ENCODE measurements at places on chromosomes 2 and 18. TPM values are rescaled to one million over a fixed set of nuclear protein-coding genes. Genes with fewer than 3 reads are reported as not detected.

The PARD3B gene
- 24.6 TPM for total RNA-seq

The TRMT61B gene
- 10.0 TPM for total RNA-seq

DNA sequence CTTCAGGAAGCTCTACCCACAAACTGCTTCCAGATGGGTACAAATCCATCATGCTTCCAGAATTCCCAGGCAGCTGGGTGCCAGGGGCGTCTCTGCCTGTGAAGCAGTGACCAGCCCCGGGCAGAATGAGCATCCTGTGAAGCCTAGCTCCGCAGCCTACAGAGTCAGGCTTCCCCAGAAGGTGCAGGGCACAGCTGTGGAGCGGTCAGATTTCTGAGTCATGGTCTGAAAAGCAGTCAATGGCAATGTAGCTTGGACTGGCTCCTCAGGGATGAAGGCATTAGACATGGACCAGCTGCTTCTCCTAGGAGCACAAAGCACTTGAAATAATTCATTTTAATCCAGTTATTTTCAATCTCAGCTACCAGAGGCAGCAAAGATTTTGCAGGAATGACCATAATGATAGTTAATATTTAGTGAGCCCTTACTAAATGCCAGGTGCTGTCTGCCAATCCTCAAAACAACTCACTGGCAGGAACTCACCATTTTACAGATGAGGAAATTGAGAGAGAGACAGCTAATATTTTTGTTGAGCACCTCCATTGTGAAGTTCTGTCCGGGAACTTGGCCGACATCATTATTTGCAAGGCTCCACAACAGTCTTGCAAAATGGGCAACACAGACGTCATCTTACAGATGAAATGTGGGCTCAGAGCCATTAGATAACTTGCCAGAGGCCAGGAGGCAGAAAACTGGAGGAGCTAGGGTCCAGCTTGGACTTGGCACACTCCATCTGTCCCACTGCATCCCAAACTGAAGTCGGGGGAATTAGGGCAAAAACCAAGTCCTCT is 31.7 kb downstream of the ACMSD start:
- DNase-seq: no peak
- no peak overlapping the region for H3K27ac ChIP-seq

- H3K27ac ChIP-seq: no peak overlapping the region
- DNase-seq: no peak
- H3K27me3 ChIP-seq: no peaks in the 10 kb centered on the region
- H3K4me3 ChIP-seq: no peak overlapping the region
- H3K36me3 ChIP-seq: no peaks in the 10 kb centered on the region
These were observed 22.7 kb upstream of the GULP1 start for GRCh38 chr2:188269004-188269403.

DNA sequence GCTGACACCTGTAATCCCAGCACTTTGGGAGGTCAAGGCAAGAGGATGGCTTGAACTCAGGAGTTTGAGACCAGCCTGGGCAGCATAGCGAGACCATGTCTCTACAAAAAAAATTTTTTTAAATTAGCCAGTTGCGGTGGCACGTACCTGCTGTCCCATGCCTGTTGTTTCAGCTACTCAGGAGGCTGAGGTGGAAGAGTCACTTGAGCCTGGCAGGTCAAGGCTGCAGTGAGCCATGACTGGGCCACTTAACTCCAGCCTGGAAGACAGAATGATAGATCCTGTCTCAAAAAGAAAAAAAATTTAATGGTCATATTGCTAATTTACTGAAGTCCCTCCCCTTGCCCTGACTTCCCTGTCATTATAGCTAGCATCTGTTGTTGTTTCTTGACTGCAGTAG is 112.6 kb downstream of the ARHGAP28 start:
- H3K4me1 ChIP-seq: no peaks in the 10 kb centered on the region
- DNase-seq: no peak
- H3K4me3 ChIP-seq: no peak overlapping the region
- no peaks in the 10 kb centered on the region for H3K36me3 ChIP-seq
- no peaks in the 10 kb centered on the region for H3K27me3 ChIP-seq

GRCh38 chr2:20333738-20334137 is 16.9 kb downstream of the PUM2 start:
- H3K36me3 ChIP-seq: no peaks in the 10 kb centered on the region
- no peaks in the 10 kb centered on the region for H3K27me3 ChIP-seq
- no peak for DNase-seq
- no peak overlapping the region for H3K27ac ChIP-seq
- peaks cover 13% of the 10 kb centered on the region for H3K4me1 ChIP-seq

The NEB gene
- total RNA-seq: 1.3 TPM

- no peak overlapping the region for H3K4me3 ChIP-seq
- peaks cover 3% of the 10 kb centered on the region for H3K36me3 ChIP-seq
- no peak overlapping the region for H3K27ac ChIP-seq
- no peaks in the 10 kb centered on the region for H3K27me3 ChIP-seq
- DNase-seq: no peak
- no peaks in the 10 kb centered on the region for H3K4me1 ChIP-seq
These were observed 21.9 kb downstream of the ELMOD3 start for GRCh38 chr2:85376291-85377065.

GRCh38 chr2:85785871-85786270 is 32.1 kb downstream of the ATOH8 start:
- DNase-seq: no peak
- H3K27ac ChIP-seq: no peak overlapping the region
- H3K4me1 ChIP-seq: peaks cover 29% of the 10 kb centered on the region
- no peaks in the 10 kb centered on the region for H3K27me3 ChIP-seq

The LBX2 gene
- total RNA-seq: 1.6 TPM

The NEU2 gene
- not detected for total RNA-seq

GRCh38 chr2:70240599-70240998 is 7.8 kb downstream of the TIA1 start:
- DNase-seq: no peak
- peaks cover 16% of the 10 kb centered on the region for H3K4me1 ChIP-seq
- no peaks in the 10 kb centered on the region for H3K27me3 ChIP-seq
- H3K4me3 ChIP-seq: no peak overlapping the region
- no peaks in the 10 kb centered on the region for H3K36me3 ChIP-seq

The FBXO36 gene
- 2.0 TPM for total RNA-seq

- peaks cover 19% of the 10 kb centered on the region for H3K27me3 ChIP-seq
- no peak overlapping the region for H3K4me3 ChIP-seq
- DNase-seq: no peak
- H3K27ac ChIP-seq: no peak overlapping the region
- peaks cover 8% of the 10 kb centered on the region for H3K4me1 ChIP-seq
These were observed 8.4 kb upstream of the KCNG2 start for GRCh38 chr18:79789091-79789891.

The PDCL3 gene
- 19.5 TPM for total RNA-seq

The GAREM2 gene
- total RNA-seq: 2.4 TPM

- no peaks in the 10 kb centered on the region for H3K36me3 ChIP-seq
- no peak for DNase-seq
- H3K27me3 ChIP-seq: no peaks in the 10 kb centered on the region
- no peak overlapping the region for H3K27ac ChIP-seq
- no peaks in the 10 kb centered on the region for H3K4me1 ChIP-seq
These were observed 213.0 kb upstream of the RAB6C start for GRCh38 chr2:129766374-129766993.

- no peaks in the 10 kb centered on the region for H3K4me1 ChIP-seq
- no peak for DNase-seq
- no peak overlapping the region for H3K4me3 ChIP-seq
These were observed 80.4 kb downstream of the MC4R start for GRCh38 chr18:60292186-60292585.

The CLHC1 gene
- 9.7 TPM for total RNA-seq

The CRYGD gene
- total RNA-seq: not detected

DNA sequence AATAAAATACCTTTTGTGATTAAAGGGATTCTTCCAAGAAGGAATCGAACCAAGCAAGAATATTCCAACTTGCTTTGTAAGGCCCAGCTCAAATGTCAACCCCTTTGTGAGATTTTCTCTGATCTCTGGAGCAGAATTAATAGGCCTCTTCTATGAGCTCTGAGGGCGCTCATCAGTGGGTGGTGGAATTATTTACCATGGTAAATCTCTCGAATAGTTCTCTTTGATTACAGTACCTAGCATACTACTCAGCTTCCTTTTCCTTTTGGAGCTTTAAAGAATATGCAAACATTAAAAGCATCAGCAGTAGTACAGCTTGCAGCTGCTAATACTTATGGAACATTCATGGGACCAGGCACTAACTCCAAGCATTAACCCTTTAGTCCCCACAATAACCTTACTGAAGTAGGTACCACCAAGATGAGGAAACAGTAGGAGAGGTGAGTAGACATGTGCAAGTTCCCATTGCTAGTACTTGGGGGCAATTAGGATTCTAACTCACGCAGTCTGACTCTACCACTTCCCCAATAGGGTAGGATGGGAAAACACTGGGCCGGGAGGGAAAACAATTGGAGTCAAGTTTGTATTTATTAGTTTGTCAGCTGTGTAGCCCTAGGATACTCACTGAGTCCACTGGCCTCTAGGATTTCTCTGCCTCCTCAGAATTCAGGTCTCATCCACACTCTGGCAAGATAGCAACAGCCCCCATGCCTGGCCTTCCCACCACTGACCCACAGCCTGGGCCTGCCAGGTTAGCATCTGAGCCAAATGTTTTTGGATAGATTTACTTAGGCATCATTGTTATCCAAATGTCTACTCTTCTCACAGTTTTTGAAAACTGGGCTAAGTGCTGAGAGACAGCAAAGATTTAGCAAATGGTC is 21.7 kb downstream of the ADD2 start:
- no peak overlapping the region for H3K4me3 ChIP-seq
- H3K36me3 ChIP-seq: no peaks in the 10 kb centered on the region
- no peak for DNase-seq
- H3K27ac ChIP-seq: no peak overlapping the region
- H3K4me1 ChIP-seq: no peaks in the 10 kb centered on the region

DNA sequence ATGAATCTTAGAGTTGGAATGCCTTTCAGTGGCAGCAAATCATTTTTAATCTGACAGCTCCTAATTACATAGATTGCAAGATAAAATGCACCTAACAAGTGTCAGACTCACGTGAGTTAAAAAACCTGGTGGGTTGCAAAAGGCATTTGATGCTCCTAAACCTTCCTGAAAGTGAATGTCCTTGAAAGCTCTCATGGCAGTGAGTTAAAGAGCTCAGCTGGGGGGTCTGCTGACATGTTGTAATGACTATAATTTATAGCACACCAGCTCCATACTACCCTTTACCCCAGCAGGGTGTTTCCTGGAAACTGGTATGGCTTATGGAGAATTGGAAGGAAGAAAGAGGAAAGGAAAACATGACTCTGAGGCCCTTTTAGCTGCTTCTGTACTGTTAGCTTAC is 91.9 kb upstream of the CAVIN2 start:
- no peaks in the 10 kb centered on the region for H3K36me3 ChIP-seq
- no peak overlapping the region for H3K27ac ChIP-seq
- no peaks in the 10 kb centered on the region for H3K4me1 ChIP-seq
- H3K27me3 ChIP-seq: no peaks in the 10 kb centered on the region
- DNase-seq: no peak
- no peak overlapping the region for H3K4me3 ChIP-seq

GRCh38 chr2:21303876-21304275 is 180.1 kb downstream of the TDRD15 start:
- H3K4me1 ChIP-seq: no peaks in the 10 kb centered on the region
- H3K27me3 ChIP-seq: no peaks in the 10 kb centered on the region
- no peak overlapping the region for H3K4me3 ChIP-seq
- no peak for DNase-seq
- no peak overlapping the region for H3K27ac ChIP-seq

- no peak for DNase-seq
- H3K4me3 ChIP-seq: no peak overlapping the region
- H3K36me3 ChIP-seq: no peaks in the 10 kb centered on the region
- H3K27ac ChIP-seq: no peak overlapping the region
- no peaks in the 10 kb centered on the region for H3K27me3 ChIP-seq
- H3K4me1 ChIP-seq: no peaks in the 10 kb centered on the region
These were observed 138.4 kb downstream of the OTX1 start for GRCh38 chr2:63189026-63189425.

- H3K4me1 ChIP-seq: peaks cover 18% of the 10 kb centered on the region
- no peak for DNase-seq
- H3K36me3 ChIP-seq: no peaks in the 10 kb centered on the region
These were observed 47.0 kb downstream of the ARMC9 start for GRCh38 chr2:231245249-231246094.

DNA sequence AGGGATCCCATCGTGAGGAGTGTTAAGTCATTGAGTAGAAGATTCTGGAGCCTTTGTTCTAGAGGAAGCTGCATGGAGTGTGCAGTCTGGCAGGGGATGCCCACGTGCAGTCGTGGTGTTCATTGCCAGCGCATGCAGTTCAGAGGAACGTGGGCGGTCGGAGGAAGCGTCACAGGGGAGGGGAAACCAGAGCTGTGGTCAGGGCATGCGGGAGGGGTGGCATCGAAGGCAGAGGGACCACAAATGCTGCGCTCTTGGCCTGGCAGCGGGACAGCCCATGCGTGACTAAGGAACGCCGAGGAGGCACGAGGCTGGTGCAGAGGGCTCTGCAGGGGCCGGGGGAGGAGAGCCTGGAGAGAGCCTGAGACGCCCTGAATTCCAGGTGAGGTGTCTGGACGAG is 141.1 kb downstream of the KLHL29 start:
- no peak for DNase-seq
- no peaks in the 10 kb centered on the region for H3K27me3 ChIP-seq
- H3K36me3 ChIP-seq: no peaks in the 10 kb centered on the region
- H3K27ac ChIP-seq: no peak overlapping the region
- H3K4me3 ChIP-seq: no peak overlapping the region

DNA sequence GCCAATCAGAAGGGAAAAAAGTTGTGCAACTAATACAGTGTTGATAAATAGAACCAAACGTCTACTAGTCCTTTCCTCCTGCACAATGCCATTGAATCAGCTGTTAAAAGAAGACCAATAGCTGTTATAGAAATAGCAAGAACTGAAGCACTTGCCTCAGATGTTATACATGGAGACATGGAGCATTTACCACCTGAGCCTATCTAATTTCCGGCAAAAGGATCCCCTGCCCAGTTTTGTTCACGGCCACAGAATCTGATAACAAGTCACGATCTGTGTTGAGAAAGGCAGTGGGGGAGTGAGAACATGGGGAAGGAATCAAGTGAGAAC is 285.4 kb downstream of the ZEB2 start:
- DNase-seq: peak; percentile 66
- no peak overlapping the region for H3K27ac ChIP-seq
- H3K27me3 ChIP-seq: no peaks in the 10 kb centered on the region
- H3K4me1 ChIP-seq: no peaks in the 10 kb centered on the region
- H3K36me3 ChIP-seq: no peaks in the 10 kb centered on the region

The KCTD1 gene
- total RNA-seq: 12.1 TPM

- no peak overlapping the region for H3K4me3 ChIP-seq
- no peaks in the 10 kb centered on the region for H3K36me3 ChIP-seq
- H3K27me3 ChIP-seq: no peaks in the 10 kb centered on the region
- H3K27ac ChIP-seq: no peak overlapping the region
- DNase-seq: no peak
These were observed 8.8 kb upstream of the ALPI start for GRCh38 chr2:232447091-232447620.

DNA sequence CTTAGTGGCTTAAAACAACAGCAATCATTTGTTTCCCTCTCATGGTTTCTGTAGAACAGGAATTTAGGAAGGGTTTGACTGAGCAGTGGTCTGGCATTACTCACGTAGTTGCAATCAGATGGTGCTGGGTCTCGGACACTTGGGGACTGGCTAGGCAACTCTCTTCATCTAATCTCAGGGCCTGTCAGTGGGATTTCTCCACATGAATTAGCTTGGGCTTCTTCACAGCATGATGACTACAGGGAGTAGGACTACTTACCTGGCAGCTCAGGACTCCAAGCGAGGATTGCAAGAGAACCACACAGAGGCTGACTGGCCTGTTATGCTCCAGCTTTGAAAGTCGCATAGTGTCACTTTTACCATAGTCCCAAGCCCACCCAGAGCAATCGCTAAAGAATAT is 125.1 kb downstream of the TTC27 start:
- peaks cover 5% of the 10 kb centered on the region for H3K4me1 ChIP-seq
- H3K36me3 ChIP-seq: no peaks in the 10 kb centered on the region
- no peak overlapping the region for H3K4me3 ChIP-seq
- H3K27ac ChIP-seq: no peak overlapping the region
- DNase-seq: no peak

The SPHKAP gene
- total RNA-seq: 0.18 TPM
